Immature natural killer cell (primary cell): ENCODE measurements at places on chromosomes 5 and 9. TPM values are rescaled to one million over a fixed set of nuclear protein-coding genes. Genes with fewer than 3 reads are reported as not detected.

- peaks cover 2% of the 10 kb centered on the region for H3K27me3 ChIP-seq
- no peaks in the 10 kb centered on the region for H3K4me1 ChIP-seq
- no peak overlapping the region for H3K27ac ChIP-seq
- H3K4me3 ChIP-seq = no peak overlapping the region
- no peaks in the 10 kb centered on the region for H3K36me3 ChIP-seq
These were observed 150.3 kb downstream of the HTR1A start for GRCh38 chr5:63811961-63812360.

DNA sequence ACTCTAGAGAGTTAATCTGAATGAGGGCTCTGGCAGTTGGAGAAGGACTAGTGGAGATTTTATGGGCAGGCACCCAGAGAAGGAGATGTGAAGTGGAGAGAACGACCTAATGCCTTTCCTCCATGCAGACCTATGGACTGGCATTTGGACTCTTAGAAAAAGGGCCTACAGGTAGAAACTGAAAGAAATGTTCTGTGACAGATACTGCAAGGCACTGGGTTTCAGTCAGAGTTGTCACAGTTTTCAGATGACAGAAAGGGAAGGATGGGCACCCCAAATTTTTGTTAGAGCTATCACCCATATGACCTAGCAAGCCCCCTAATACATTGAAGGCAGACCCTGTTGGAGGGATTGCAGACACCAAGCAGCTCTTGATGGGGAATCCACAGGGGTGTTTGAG is 406.8 kb downstream of the CCDC171 start:
- H3K4me3 ChIP-seq = no peak overlapping the region
- no peaks in the 10 kb centered on the region for H3K36me3 ChIP-seq
- DNase-seq = no peak
- no peaks in the 10 kb centered on the region for H3K27me3 ChIP-seq

- DNase-seq = no peak
- no peak overlapping the region for H3K27ac ChIP-seq
- H3K4me1 ChIP-seq = peaks cover 31% of the 10 kb centered on the region
- no peak overlapping the region for H3K4me3 ChIP-seq
- no peaks in the 10 kb centered on the region for H3K27me3 ChIP-seq
These were observed 28.3 kb downstream of the LEAP2 start for GRCh38 chr5:132901730-132902129.

GRCh38 chr5:4970171-4970570 is 170.0 kb upstream of the ADAMTS16 start:
- H3K27ac ChIP-seq = no peak overlapping the region
- DNase-seq = no peak
- H3K36me3 ChIP-seq = no peaks in the 10 kb centered on the region
- no peaks in the 10 kb centered on the region for H3K27me3 ChIP-seq

- no peak for DNase-seq
- H3K27me3 ChIP-seq = peaks cover 11% of the 10 kb centered on the region
These were observed 256.0 kb downstream of the DOCK8 start for GRCh38 chr9:470552-471194.

GRCh38 chr5:18797222-18797621 is 1163.0 kb downstream of the TAF11L14 start:
- H3K27ac ChIP-seq = no peak overlapping the region
- H3K36me3 ChIP-seq = no peaks in the 10 kb centered on the region
- no peaks in the 10 kb centered on the region for H3K4me1 ChIP-seq
- peaks cover 4% of the 10 kb centered on the region for H3K27me3 ChIP-seq

GRCh38 chr9:99663856-99664255 is 157.8 kb upstream of the NR4A3 start:
- H3K36me3 ChIP-seq = no peaks in the 10 kb centered on the region
- peaks cover 6% of the 10 kb centered on the region for H3K27me3 ChIP-seq
- peaks cover 5% of the 10 kb centered on the region for H3K4me1 ChIP-seq

DNA sequence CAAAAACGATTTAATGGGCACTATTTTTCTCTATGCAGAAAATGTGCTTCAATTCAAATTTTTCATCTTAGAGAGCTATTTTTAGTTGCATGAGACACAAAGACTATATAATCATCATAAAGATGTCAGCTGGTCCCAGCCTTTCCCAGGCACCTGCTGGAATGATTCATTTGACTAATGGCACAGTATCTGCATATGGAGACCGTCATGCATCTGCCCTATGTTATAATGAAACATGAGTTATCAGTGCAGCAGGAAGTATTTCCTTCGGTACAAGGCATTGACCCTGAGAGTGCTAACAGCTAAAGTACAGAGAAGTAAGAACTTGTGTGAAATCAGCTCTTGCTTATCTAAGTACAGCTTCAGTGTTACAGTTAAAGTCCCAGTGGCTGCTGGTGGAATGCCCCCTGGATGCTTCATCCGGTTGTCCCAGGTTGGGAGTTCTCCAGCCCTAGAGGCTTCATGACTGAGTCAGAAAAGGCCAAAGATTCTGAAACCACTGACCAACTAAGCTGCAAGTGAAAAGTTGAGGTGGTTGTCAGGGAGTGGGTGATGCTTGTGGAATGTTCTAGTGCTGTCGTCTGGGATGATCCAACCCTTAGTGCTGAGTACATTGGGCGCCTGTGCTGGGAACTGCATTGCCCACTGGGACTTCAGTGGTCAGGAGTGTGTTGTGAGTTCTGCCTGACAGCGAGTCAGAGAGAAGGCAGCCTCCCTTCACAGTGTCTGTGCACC is 57.2 kb downstream of the MTRR start:
- H3K36me3 ChIP-seq = no peaks in the 10 kb centered on the region
- peaks cover 2% of the 10 kb centered on the region for H3K27me3 ChIP-seq
- H3K4me3 ChIP-seq = no peak overlapping the region
- DNase-seq = no peak
- H3K4me1 ChIP-seq = no peaks in the 10 kb centered on the region

DNA sequence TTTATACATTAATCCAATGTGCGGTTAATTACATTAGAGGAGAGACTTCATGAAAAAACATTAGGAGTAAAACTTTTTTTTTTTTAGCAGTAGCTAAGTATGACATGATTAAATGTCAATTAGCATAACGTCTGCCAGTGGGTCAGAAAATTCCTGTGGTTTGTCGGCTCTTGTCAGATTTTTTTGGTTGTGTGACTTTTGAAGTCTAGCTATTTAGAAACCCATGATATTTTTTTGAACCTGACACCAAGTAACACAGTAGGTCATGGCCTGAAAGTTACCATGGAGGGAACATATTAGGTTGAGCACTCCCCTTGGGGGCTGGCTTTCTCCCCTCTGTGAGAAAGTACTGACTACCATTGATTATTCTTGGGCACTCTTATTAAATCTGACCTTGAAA is 84.8 kb upstream of the ALDH1A1 start:
- DNase-seq = no peak
- peaks cover 4% of the 10 kb centered on the region for H3K36me3 ChIP-seq
- H3K27me3 ChIP-seq = peaks cover 8% of the 10 kb centered on the region
- no peak overlapping the region for H3K4me3 ChIP-seq
- H3K4me1 ChIP-seq = no peaks in the 10 kb centered on the region

GRCh38 chr9:129467004-129467588 is 153.8 kb downstream of the C9orf50 start:
- H3K4me3 ChIP-seq = no peak overlapping the region
- H3K36me3 ChIP-seq = no peaks in the 10 kb centered on the region
- H3K27ac ChIP-seq = no peak overlapping the region
- H3K27me3 ChIP-seq = peaks cover 8% of the 10 kb centered on the region
- H3K4me1 ChIP-seq = peaks cover 8% of the 10 kb centered on the region
- DNase-seq = no peak

GRCh38 chr9:131633491-131634031 is 88.2 kb downstream of the PRRT1B start:
- peaks cover 7% of the 10 kb centered on the region for H3K27me3 ChIP-seq
- peaks cover 65% of the 10 kb centered on the region for H3K4me1 ChIP-seq
- peak overlapping the region; percentile 35 for H3K27ac ChIP-seq
- no peak for DNase-seq
- no peak overlapping the region for H3K4me3 ChIP-seq
- H3K36me3 ChIP-seq = peaks cover 8% of the 10 kb centered on the region

DNA sequence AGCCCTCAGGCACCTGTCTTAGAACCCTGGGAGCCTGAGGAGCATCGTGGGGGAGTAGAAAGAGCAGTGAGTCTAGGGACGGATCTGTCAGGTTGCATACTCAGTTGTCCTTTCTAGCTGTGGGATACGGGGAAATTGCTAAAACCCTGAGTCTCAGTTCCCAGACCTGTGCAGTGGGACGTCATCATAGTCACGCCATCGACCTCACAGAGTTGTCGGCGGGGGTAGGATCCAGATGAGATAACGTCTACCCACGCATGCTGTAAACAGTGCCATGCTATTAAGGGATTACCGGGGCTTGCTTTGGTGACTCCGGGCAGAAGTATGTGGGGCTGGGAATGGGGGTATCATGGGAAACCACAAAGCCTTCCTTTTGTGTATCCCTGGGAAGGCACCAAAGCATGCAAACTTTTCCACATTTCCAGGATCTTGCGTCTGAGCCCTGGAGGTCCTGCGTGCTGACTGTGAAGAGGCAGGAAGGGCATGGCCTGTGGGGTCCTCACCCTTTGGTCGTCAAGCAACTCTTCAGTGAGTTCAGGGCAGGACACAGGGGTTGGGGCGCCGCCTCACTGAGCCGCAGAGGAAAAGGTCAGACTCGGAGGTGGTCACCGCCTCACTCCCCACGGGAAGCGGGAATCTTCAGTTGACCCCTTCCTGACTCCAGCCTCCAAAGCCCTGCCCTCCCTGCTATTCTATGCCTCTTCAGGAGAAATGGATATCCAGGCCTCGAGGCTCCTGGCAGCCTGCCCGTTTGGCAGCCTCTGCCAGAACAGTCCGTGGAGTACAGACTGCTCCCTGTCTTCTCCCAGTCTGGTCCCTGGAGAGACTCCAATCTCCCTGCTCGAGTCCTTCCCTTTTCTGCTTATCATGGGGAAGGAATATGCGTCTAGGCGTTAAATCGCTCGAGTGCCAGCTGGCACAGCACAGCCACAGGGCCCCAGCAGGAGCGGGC is 186.8 kb upstream of the KLF9 start:
- no peak overlapping the region for H3K27ac ChIP-seq
- peaks cover 2% of the 10 kb centered on the region for H3K27me3 ChIP-seq
- no peaks in the 10 kb centered on the region for H3K4me1 ChIP-seq
- no peak overlapping the region for H3K4me3 ChIP-seq
- no peaks in the 10 kb centered on the region for H3K36me3 ChIP-seq

GRCh38 chr9:121373011-121373729 is 3.1 kb upstream of the STOM start:
- no peak overlapping the region for H3K4me3 ChIP-seq
- peak overlapping the region; percentile 43 for H3K27ac ChIP-seq

DNA sequence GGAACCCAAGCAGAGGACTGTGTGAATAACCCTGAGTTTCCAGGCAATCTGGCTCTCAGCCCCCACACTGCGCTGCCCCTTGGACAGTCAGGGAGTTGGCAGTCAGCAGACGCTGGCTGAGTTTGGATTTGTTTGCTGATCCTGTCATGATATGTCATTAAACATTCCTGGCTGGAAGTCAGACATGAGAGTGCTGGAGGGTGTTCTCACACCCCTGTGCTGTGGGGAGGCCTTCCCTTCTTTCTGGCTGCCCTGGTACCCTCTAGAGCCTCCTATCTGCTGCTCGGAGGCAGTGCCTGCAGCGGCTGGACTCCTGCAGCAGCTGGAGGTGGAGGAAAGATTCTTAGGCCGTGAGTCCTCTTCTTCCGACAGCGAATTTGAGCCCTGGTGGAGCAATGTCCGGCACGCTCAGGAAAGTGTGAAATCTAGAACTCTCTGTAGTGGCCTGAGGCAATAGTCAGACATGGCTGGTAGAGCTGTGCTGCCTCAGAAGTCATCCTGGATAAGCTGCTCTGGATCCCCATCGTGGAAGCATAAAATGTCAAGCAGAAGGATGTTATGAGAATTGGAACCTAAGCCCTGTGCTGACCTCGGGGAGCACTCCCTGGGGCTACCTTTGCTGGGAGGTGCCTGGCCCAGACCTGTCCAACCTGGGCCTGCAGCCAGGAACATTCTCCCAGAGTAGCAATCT is 72.0 kb downstream of the PDE8B start:
- H3K27ac ChIP-seq = no peak overlapping the region
- H3K4me1 ChIP-seq = no peaks in the 10 kb centered on the region
- H3K36me3 ChIP-seq = no peaks in the 10 kb centered on the region
- no peak overlapping the region for H3K4me3 ChIP-seq

GRCh38 chr5:119366540-119366881 is 10.7 kb downstream of the TNFAIP8 start:
- no peaks in the 10 kb centered on the region for H3K36me3 ChIP-seq
- H3K27ac ChIP-seq = peak overlapping the region; percentile 46
- peak overlapping the region; percentile 7 for H3K4me3 ChIP-seq
- peaks cover 100% of the 10 kb centered on the region for H3K4me1 ChIP-seq

DNA sequence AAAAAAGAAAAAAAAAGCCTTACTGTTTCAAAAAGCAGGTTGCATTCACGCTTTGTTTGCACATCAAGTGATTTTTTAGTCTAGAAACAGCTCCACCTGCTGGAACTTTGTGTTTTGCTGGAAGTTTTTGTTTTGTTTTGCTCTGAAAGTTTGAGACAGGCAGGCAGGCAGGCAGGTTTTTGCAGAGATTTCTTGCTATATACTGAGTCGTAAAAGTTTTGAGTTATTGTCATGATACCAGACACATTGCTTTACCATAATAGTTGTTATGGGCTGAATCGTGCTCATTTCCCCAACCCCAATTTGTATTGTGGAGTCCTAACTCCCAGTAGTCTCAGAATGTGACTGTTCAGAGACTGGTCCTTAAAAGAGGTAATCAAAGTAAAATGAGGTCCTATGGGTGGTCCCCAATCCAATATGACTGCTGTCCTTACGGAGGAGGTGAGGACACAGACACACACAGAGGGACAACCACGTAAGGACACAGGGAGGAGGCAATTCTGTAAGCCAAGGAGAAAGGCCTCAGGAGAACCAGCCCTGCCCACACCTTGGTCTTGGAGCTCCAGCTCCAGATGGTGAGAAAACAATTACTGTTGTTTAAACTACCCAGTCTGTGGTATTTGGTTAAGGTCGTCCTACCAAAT is 20.9 kb downstream of the OR2Y1 start:
- peak; percentile 15 for DNase-seq
- no peaks in the 10 kb centered on the region for H3K27me3 ChIP-seq
- no peaks in the 10 kb centered on the region for H3K36me3 ChIP-seq
- H3K4me3 ChIP-seq = no peak overlapping the region
- peaks cover 29% of the 10 kb centered on the region for H3K4me1 ChIP-seq

DNA sequence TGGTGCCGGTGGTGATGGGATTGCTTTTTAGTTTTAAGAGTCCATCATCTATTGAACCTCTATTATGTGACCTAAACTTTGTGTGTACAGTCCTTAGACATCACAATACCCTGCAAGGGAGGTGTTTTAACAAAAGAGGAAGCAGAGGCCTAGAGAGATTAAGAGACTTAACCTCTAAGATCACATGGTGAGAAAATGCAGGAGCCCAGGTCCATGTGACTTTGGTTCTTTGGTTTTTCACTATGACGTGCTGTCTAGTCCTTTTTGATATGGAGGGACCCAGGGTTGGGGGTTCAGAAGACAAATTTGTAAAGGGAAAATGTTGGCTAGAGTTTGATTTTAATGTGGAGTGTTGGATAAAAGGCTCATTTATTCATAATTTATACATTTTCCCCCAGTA is 34.1 kb upstream of the TRMT10B start:
- no peak overlapping the region for H3K4me3 ChIP-seq
- no peaks in the 10 kb centered on the region for H3K4me1 ChIP-seq
- DNase-seq = no peak
- no peak overlapping the region for H3K27ac ChIP-seq
- no peaks in the 10 kb centered on the region for H3K27me3 ChIP-seq
- no peaks in the 10 kb centered on the region for H3K36me3 ChIP-seq

Gene CDKN2A
- 2.3 TPM for polyA plus RNA-seq

Gene CDC14B
- polyA plus RNA-seq = 4.3 TPM

Gene SPINK1
- not detected for polyA plus RNA-seq

Gene SPARC
- 5.1 TPM for polyA plus RNA-seq

Gene NDOR1
- 4.2 TPM for polyA plus RNA-seq

Gene FSD1L
- polyA plus RNA-seq = 0.26 TPM

Gene GKAP1
- polyA plus RNA-seq = 4.7 TPM

Gene PCDHGB2
- polyA plus RNA-seq = not detected

Gene ZNF454
- polyA plus RNA-seq = not detected

Gene MOCS2
- polyA plus RNA-seq = 33.3 TPM

Gene REEP2
- 0.11 TPM for polyA plus RNA-seq

Gene CCDC192
- polyA plus RNA-seq = not detected
